ENCODE measurements at places on chromosomes 11 and 22.

DNA sequence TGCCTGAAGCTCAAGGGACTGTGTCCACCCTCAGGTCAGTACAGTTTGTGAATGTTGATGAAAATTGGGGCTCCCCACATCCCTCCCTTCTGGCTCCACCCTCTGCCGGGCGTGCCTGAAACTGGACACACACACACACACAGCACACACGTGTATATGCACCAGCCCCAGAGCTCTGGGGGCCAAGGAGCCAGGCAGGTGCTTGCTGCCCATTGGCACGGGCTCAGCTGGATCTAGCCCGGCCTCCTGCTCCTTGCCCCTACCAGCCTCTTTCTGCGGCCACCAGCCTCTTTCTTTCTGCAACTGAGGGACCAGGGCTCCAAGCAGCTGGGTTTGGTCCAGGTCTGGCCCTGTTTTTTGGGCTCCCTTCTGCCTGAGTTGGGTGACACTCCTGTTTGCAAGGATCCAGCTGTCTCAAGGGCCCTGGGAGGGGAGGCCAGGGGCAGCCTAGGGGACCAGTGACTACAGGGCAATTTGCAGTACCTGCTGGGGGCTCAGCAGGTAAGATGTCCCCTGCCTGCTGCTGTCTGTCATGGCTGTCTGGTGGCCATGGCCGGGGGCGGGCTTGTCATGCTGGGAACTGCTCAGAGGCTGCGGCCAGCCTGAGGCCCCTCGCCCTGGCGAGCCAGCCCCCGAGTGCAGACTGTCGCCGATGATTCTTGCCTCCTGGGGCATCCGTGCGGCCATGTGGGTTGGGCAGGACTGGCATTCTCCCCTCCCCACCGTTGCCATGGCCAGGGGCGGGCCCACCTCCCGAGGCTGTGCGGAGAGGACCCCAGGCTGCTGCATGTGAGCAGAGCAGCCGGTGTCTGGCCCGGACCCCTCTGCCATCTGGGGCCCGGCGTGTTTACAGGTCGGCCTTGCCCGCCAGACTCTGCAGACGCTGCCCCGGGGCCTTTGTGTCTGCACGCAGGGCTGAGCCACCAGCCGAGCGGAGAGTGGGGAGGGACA is 51.5 kb upstream of the PPARA start:
- no peak for DNase-seq

DNA sequence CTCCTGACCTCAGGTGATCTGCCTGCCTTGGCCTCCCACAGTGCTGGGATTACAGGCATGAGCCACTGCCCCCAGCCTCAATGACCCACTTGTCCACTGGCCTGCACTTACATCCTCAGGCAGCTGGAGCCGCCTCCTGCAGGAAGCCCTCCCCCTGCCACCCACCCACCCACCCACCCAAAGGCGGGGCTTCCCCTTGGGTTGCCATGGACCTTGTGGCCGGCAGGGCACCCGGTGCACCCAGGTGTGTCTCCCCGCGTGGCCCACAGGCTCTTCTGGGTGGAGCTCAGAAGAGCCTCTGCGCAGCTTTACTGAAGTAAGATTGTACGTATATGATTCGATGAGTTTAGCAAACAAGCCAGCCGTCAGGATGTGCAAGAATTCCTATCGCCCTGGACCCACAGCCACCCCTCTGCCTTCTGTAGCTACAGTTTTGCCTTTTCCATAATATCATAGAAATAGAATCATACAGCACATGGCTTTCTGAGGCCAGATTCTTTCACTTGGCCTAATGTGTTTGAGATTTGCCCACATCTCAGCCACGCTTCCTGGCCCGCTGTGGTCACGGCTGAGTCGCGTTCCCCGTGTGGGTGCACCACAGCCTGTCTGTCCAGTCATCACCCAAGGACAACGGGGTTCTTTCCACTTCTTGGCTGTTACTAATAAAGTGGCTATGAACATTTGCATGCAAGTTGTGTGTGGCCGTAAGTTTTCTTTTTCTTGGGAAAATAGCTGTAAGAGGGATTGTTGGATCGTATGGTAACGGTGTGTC is 5.3 kb upstream of the BRSK2 start:
- peak; percentile 8 for DNase-seq

DNA sequence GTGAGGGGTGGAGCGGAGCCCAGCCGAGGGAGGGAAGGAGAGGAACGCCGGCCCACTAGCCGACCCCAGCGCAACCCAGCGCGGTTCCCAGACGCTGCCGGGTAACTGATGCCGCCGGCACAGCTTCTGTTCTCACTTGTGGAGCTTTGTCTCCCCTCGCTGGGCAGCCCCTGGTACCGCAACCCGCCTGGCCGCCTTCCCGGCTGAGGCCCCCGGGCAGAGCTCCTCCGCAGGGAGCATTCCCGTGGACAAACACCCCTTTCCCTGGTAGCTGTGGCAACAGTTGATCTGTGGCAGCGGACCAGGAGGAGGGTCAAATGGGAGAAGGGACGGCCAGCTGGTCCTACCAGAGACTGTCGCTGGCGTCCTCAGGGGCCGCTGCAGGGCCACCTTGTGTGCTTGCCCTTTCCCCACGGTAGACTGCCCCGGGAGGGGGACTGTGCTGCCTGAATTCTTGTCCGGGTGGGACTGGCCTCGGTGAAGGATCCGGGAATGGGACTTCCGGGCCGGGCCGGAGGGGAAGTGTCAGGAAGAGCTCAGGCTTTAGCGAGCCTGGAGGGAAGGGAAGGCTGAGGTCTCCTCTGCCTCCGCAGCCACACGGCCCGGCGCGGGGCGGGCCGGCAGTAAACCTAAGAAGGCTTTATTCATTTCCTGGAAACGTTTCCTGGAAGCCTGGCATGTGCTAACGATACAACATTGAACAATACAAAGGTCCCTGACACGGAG is 468.0 kb downstream of the OPCML start:
- DNase-seq = peak; percentile 75

GRCh38 chr11:11971906-11972547 is 36.4 kb downstream of the DKK3 start:
- DNase-seq = no peak

- DNase-seq = no peak
Measured at GRCh38 chr11:78985663-78986062, 411.0 kb upstream of the NARS2 start.

DNA sequence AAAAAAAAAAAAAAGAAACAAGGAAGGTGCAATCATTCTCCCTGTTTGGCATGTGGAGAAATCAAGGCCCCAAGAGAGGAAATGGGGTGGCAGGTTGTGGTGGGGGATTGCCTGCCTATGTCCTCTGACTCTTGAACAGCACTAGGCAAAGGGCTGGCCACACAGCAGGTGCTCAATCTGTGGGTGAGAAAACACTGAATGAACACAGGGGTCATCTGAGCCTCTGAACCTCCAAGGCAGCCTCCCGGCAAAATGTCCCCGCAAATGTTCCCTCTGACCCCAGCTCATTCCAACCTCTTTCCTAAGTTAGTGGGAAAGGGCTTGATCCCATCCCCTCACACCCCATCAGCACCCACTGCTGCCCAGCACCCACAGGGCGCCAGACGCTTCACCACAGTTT is 4.6 kb downstream of the PLA2G6 start:
- DNase-seq = no peak

DNA sequence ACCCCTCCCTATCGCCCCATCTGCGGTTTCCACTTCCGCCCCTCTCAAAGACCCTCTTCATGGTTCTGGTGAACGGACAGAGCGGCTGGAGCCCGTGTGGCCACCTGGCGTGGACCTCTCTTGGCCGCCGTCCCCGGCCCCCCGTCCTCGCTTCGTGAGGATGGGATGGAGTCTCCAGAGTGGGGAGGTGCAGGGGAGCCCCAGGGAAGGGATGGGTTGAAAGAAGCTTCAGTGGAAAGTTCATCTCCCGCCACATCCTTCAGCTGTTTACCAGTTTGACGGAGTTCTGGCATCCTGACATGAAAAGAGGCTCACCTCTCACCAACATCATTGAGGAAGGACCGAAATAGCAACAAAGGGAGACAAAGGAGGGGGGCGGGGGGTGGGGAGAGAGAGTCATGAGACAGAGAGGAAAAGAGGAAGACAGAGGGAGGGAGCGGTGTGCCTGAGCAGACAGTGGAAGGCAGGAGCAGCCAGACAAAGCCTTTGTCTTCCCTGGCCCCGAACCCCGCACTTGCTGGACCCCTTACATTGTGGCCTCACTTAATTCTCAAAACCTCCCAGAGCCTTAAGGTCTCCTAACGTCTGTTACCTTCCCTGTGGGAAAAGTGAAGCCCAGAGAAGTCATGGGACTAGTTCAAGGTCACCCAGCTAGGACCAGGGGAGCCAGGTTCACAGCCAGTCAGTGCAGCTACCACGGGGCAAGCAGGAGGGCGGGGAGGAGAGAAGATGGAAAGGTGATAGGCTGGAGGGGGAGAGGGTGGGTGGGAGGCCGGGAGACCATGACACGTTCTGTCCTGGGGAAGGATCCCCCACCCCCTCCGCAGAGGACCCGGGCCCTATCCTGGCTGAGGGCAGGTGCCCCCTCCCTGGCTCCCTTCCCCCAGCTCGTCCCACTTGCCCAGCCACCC is 54.9 kb downstream of the CD6 start:
- DNase-seq = no peak

DNA sequence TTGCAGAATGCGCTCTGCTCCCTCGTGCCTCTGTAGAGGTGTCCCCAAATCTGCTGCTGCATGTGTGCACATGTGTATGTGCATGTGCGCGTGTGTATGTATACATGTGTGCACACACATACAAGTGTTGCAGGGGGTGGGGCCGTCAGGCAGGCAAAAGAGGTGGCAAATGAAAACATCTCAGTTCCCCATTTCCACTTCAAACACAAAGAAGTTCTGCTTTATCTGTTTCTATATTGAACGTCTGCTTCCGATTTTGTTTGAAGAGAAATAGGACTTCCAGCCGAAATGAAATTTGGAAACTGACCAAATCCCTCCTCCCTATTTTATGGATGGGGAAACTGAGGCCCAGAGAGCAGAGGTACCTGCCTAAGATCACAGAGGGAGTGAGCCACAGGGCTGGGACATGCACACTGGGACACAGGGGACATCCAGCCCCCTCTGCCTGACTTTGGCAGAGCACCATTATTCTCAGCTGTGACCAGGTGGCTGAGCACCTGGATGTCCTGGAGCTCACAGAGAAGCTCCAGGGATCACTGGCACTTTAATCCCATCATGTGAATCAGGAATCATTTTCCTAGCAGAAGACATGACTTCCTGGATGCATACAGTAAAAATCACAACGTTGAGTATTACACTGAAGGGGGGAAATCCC is 41.2 kb upstream of the ALX4 start:
- no peak for DNase-seq

DNA sequence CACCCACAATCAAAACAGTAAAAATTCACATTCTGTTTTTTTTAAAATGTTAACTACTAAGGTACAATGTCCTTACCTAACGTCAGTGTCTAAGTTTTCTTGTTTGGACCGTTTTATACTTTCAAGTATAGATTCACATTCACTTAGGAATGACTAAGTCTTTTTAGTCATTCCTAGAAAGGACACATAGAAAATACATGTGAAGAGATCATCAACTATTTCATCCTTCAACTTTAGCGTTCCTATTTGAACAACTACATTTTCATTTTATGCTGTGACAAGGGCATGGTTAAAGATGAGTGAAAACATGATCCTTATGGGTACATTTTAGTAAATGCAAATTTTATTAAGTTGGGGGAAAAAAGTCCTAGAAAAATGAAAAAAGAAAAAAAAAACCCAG is 62.8 kb downstream of the DDX10 start:
- DNase-seq = no peak

DNA sequence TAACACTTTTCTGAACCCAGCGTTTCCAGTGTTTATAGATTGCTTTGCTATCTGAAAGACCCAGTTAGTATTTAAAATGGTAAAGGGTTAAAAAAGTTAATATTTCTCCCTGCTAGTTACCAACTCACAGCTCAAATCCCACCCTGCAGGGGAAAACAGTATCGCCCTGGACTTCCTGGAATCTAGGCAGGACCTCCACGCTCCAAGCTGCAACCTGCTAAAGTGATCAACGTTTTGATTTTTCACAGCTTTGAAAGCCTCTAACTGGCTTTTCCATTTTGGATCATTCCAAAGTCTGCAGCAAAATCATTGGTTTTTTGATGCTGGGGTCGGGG is 4.6 kb downstream of the FZD4 start:
- DNase-seq = no peak

DNA sequence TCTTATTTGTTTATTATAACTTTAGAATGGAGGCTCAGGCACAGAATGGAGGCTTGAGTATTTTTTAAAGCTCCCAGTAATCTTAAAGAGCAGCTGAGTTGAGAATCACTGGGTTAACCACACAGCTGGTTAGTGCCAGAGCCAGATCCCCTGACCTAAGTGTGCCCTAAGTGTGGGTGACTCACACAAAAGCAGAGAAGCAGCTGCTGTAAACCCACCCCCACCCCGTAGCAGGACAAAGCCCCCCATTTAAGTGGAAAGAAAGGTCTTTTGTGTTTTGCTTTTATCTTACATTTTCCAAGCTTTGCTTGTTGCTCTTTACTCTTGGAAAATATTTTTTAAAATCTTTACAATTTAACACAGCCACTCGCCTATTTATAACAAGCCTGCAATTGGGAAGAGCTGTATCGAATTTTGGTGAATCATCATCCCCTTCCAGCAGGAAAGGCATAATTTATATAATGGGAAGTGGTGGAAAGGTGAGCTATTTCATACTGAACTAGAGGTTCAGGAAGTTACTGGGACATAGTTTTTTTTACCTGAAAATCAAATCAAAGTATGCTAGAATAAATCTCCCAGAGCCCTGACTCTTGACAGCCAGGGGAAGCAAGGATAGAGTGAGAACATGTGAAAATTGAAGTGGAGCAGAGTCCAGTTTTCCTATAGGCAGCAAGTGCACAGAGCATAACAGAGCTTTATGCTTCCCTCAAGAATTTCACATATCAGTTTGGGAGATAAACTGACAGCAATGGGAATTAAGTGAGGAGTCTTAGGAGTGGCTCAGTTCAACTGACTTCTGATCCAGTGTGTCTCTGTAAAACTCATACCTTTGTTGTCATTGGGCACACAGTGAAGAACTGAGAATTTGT is 405.7 kb downstream of the AASDHPPT start:
- DNase-seq = peak; percentile 89

- DNase-seq = no peak
Measured at GRCh38 chr11:16979703-16980622, 34.3 kb downstream of the PLEKHA7 start.

DNA sequence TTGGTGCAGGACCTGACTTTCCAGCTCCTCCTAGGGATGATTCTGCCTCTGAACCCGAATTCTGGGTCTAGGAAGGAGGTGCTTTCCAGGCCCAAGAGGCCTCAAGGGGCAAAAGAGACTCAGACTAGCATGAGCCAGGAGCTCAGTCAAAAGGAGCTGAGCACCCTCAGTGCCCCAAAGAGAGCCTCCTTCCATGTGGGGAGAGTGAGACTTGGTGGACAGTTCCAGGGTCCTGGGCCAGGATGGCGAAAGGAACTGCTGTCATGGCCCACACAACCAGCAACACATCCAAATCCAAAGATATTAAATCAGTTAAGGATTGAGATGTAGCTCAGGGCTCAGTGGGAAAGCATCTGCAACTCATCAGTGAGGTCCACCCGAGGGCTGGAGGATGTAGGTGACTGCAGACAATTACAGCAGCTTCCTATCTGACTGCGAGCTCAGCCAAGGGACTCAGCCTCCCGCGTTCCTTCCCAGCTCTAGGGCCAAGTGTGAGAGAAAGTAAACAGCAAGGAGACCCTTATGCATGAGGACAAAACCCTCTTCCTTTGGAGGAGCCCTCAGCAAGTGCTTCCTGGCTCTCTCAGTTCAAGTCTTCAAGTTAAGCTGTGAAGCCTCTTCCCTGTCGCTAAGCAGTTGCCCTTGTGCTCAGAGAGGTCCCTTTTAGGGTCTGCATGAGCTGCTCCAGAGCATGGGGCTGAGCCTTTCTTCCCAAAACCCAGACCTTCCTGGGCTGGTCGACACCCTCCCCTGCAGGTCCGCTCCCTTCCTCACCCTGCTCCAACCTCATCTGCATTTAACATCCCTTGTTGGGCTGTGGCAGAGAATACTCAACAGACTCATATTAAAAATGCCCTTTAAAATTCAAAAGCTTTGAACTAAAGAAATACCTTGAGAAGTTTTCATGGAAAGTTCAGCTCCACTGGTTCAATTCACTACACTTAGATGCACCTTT is 35.8 kb downstream of the C11orf58 start:
- no peak for DNase-seq
